HS-27A (cell line): ENCODE measurements at places on chromosomes 7 and 10.

GRCh38 chr7:73423519-73424488 lies 9.8 kb upstream of the FZD9 start:
- DNase-seq = no peak

DNA sequence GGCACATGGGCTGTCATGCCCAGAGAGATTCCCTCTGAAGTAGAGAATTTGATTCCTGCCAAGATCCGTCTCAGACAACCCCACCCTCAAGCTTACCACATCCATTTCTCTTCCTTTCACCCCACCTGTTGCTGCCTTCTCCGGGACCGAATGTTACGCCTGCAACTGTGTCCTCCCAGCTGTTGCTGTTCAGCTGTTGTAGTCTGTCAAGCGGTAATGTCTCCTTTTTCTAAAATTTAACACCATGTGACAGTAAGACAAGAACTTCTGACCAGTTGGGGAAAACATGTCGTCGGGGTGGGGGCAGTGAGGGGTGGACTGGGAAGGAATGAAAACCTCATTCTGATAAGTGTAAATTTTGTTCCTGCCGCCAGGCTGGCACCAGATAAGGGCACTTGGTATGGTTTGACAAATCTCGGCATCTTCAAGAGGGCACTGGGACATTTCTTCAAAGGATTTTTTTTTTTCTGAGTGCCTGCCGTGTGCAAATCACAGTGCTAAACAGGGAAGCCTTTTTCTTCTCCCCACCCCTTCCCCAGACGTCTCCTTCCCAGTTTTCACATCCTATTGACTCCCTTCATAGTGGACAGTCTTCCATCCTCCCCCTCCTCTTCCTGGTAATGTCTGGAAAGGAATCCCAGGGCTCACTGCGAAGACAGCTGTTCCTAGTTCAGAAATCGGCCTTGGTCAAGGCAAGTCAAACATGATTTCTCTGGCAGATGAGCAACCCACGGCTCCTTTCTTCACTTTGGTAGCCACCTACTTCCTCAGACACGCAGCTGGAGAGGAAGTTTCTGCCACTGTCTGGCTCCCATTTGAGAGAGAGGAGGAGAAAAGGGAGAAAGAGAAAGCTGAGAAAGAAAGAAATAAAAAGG lies 5.0 kb upstream of the CELF2 start:
- DNase-seq = no peak

DNA sequence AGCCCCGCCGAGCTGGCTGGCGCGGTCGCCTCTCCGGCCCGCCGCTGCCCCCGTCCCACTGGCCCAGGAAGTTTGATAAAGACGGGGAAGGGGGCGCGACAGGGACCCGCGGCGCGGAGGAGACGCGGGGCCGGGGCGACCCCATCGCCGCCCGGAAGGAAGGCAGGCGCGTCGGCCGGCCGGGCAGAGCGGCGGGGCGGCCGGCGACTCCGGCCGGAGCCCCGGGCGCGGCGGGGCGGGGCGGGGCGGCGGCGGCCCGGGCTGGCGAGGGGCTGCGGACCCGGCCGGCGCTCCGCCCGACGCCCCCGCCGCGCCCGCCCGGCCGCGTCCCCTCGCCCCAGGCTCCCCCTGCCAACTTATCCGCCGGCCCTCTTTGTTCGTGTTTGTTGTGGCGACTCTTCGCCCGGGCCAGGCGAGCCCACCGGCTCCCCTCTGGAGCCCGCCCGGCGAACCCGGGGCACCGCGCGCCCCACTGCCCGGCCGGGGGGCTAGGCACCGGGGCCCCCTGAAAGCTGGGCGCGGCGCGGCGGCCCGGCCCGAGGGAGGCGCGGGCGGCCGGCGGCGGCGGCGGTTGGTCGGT lies 571 bp downstream of the KDM7A start:
- DNase-seq = no peak

- no peak for DNase-seq
Measured at GRCh38 chr10:106981452-106982075, 182.9 kb downstream of the SORCS1 start.

GRCh38 chr7:51666751-51667150 lies 350.1 kb upstream of the COBL start:
- DNase-seq = no peak

- no peak for DNase-seq
Measured at GRCh38 chr7:9201928-9202327, 768.5 kb downstream of the NXPH1 start.

- no peak for DNase-seq
Measured at GRCh38 chr7:2771274-2771731, 72.8 kb downstream of the GNA12 start.

DNA sequence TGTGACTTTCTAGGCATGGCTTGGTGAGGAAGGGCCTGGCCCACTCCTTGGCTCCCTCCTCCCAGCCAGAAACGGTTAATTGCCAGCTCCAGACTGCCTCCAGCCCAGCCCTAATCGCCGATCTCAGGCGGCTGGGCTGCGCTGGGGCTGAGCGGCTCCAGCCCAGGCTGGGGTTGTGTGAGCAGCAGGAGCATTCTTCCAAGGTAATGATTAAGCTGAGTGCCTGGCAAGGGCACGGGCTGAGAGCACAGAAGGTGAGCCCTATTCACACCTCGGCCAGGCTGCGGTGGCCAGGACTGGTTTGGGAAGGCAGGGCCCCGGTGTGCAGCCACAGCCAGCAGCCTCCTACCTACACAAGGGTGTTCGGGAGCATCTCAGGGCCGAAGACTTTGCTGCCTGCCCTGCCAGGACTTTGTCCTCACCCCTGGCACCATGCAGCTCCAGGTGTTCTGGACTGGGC lies at the start of gene TMEM72:
TSS of gene TMEM72 (plus strand) at position 257 of the 460 bp plus-strand sequence. CDS start at position 433, 176 bp downstream.
- DNase-seq = no peak

GRCh38 chr10:48199580-48200377 lies 74.7 kb downstream of the FRMPD2 start:
- no peak for DNase-seq

DNA sequence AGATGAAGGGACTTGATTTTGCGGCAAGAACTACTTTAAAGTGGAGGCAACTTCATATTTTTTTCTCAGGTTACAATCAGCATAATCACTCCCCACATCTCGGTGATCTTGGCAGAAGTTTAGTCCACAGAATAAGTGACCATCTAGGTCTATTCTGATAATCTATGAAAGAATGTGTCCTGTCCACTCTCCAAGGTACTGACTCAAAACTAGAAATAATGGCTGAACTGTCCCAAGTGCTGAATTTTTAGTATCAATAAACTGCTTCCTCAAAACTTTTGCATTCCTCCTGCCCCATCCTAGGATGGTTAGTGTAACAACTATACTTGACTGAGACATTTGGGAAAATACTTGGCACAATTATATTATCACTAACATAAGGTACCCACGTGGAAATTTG lies 10.9 kb upstream of the CHRM2 start:
- DNase-seq = peak; percentile 11

GRCh38 chr10:10503772-10504171 lies 513.9 kb upstream of the CELF2 start:
- no peak for DNase-seq

- DNase-seq = no peak
Measured at GRCh38 chr7:126720232-126720631, 532.5 kb downstream of the GRM8 start.

- no peak for DNase-seq
Measured at GRCh38 chr10:20075713-20076112, 259.5 kb downstream of the PLXDC2 start.

- peak; percentile 87 for DNase-seq
Measured at GRCh38 chr7:121302214-121302745, 26.5 kb upstream of the WNT16 start.

DNA sequence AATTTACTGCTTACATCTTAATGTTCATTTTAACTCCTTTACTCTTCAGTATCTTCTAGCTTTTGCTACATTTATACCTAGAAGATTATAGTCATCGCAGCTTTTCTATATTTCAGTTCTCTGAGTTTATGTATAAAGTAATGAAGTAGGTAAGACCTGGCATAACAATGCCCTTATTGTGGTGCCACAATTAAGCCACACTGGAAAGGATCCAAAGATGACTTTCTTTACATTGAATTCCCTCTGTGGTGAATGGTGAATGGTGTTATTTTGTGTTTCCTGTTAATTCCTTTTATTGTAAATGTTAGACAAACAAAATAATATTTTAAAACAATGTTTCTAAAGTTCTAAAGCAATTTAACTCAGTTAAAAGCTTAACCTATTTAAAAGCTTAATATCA lies 36.2 kb downstream of the SEMA3D start:
- no peak for DNase-seq

- DNase-seq = no peak
Measured at GRCh38 chr7:84510505-84510904, 315.9 kb upstream of the SEMA3A start.

DNA sequence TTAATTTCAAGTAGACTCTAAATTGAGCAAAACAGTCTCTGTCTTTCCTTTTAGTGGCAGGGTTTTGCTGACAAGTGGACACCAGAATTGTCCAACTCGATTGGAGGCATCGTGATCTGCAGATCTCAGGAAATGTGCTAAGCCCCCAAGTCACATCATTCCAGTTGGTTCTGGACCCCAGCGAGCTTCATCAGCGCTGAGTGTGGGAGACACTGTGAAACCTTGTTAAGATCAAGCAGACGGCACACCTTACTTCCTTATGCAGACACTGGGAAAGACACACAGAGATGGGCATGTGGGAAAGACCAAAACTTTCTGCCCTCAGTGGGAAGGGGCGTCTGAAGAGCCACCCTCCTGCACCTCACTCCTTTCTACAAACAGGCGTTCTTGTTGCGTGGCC lies 440.8 kb downstream of the GLRX3 start:
- DNase-seq = no peak

DNA sequence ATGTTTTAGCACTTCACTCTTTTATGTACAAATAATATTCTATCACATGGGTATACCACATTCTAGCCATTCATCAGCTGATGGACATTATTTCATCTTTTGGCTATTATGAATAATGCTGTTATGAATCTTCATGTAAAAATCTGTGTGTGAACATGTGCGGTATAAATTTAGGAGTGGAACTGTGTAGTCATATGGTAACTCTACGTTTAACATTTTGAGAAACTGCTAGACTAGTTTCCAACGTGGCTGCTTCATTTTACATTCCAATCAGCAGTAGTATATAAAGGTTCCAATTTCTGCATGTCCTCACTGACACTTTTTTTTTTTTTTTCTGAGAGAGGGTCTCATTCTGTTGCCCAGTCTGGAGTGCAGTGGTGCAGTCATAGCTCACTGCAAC lies 8.3 kb downstream of the RAMP3 start:
- no peak for DNase-seq

- no peak for DNase-seq
Measured at GRCh38 chr7:51054231-51054630, 262.4 kb downstream of the COBL start.

DNA sequence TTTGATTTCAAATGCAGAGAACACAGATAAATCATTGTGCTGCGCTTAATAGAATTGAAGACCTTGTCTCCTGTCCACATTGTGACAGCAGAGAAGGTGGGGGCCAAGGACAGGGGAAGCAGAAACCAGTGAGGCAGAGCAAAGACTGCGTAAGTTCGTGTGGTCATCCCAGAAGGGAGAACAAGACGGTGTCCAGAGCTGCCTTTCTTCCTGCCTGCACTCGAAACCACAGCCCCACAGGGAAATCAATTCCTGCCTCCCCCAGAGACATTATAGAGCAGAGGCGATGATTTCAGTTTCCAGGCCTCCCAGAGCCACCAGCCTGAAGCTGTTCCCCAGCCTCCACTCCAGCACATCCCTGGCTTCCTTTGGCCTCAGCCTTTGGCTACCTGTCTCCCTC lies 39.7 kb upstream of the UCN3 start:
- no peak for DNase-seq

DNA sequence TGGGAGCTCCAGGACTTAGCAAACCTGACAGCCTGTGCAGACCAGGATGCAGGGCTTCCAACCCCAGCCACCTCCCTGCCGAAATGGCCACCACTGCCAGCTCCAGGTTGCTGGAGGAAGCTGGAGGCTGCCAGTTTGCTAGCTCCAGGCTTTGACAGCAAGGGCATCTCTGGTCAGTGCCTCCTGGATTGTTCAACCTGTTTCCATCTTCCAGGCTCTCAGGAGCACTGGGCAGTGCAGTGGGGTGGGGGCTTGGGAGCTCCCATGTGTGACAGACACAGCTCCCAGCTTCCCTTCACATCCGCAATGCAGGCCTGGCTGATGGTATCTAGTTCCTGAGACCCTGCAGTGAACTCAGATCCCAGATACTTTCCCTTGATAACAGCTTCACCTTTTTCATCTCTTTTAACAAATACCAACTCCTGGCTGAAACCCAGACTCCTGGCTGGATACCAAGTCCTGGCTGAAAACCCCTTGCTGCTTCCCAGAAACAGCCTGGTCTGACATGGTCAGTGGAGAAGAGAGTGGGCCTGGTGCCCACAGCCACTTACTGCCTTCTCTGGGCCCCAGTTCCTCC lies 20.8 kb upstream of the RET start:
- no peak for DNase-seq

DNA sequence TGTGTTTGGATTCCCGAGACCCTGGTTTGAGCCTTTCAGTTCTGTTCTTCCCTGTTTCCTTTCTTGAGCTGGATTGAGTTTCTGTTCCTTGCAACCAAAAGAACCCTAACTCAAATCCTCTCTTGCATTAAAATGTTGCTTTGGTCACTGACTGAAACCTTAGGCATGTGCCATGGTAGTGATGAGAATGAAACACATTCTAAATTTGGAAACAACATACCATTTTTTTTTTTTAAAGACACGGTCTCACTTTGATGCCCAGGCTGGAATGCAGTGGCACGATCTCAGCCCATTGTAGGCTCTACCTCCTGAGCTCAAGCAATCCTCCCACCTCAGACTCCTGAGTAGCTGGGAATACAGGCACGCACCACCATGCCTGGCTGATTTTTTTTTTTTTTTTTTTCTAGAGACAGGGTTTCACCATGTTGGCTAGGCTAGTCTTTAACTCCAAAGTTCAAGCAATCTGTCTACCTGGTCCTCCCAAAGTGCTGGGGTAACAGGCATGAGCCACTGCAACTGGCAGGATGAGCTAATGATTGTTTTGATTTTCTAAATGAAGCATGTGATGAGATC lies 8.4 kb downstream of the THAP5 start:
- DNase-seq = no peak

DNA sequence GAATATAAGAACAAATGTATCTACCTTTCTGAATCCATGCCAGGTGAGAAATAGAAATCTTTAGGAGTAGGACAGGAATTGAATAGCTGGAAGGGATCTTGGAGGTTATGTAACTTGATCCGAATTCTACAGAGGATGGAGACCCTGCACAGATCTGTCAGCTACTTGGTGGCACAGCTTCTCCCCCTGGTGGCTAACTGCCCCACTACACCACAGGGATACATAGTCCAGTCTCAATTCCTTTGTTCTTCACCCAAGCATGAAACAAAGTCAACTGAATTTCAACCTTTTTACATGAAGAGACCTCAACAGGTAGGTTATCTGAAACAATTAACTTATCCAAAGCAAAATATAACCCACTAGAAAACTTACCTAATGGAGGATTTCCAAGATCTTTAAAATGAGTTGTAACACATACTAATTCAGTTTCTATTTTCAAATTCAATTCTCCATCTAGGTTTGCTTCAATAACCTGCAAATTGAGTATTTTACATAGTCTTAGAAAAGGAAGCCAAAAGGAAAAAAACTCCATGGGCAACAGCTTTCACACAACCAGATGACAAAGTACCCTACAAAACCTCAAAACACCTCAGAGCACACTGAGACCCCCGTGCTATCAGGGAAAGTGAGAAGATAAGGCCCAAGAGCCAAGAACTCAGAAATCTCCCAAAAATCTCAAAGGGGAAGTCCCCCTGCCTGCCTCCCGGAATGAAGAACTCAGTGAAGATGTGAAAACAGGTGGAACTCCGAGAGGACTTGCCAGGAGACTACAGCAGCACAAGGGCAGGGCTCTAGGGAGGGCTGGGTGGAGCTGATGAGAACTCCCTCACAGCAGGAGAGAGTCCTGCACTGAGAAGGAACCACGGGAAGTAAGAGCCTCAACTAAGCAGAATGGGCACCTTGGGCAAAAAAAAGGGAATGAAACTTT lies 10.3 kb downstream of the HUS1 start:
- peak; percentile 17 for DNase-seq

- no peak for DNase-seq
Measured at GRCh38 chr10:11894381-11895107, 71.4 kb downstream of the PROSER2 start.
